ENCODE measurements at places on chromosomes 12 and 14. TPM values are rescaled to one million over a fixed set of nuclear protein-coding genes. Genes with fewer than 3 reads are reported as not detected.

The WNT1 gene
- total RNA-seq: 1.4 TPM

The FSCB gene
- total RNA-seq: 69.1 TPM

The ADAMTS20 gene
- 1.1 TPM for total RNA-seq

The P2RX2 gene
- 2.2 TPM for total RNA-seq

The CSRNP2 gene
- total RNA-seq: 67.6 TPM

The AQP2 gene
- total RNA-seq: 0.79 TPM

The TTC9 gene
- 2.4 TPM for total RNA-seq

The DPF3 gene
- 14.6 TPM for total RNA-seq

The SLC17A8 gene
- total RNA-seq: 0.37 TPM

The IRAK3 gene
- total RNA-seq: 7.0 TPM

The LRTM2 gene
- 0.43 TPM for total RNA-seq

The KLHDC1 gene
- total RNA-seq: 5.1 TPM

The REP15 gene
- total RNA-seq: 1.1 TPM

The LHX5 gene
- total RNA-seq: not detected

The GNPNAT1 gene
- total RNA-seq: 19.9 TPM

The ESPL1 gene
- total RNA-seq: 16.5 TPM

The ATXN2 gene
- total RNA-seq: 145 TPM

The CD163L1 gene
- total RNA-seq: 24.6 TPM

The NGB gene
- 1.3 TPM for total RNA-seq

The RAPGEF3 gene
- total RNA-seq: 24.6 TPM

The TMEM52B gene
- 0.74 TPM for total RNA-seq

The CLBA1 gene
- total RNA-seq: 27.6 TPM

The C12orf54 gene
- 22.3 TPM for total RNA-seq

The GOLGA5 gene
- 92.0 TPM for total RNA-seq

The RNASE3 gene
- 0.50 TPM for total RNA-seq

The AKAP3 gene
- 145 TPM for total RNA-seq

All from testis (tissue), 5 donors.